Right kidney (tissue), 9 donors: ENCODE measurements at places on chromosomes 16 and 17.
A peak's percentile ranks its signal among the peaks of the same experiment; 100 is the strongest.

DNA sequence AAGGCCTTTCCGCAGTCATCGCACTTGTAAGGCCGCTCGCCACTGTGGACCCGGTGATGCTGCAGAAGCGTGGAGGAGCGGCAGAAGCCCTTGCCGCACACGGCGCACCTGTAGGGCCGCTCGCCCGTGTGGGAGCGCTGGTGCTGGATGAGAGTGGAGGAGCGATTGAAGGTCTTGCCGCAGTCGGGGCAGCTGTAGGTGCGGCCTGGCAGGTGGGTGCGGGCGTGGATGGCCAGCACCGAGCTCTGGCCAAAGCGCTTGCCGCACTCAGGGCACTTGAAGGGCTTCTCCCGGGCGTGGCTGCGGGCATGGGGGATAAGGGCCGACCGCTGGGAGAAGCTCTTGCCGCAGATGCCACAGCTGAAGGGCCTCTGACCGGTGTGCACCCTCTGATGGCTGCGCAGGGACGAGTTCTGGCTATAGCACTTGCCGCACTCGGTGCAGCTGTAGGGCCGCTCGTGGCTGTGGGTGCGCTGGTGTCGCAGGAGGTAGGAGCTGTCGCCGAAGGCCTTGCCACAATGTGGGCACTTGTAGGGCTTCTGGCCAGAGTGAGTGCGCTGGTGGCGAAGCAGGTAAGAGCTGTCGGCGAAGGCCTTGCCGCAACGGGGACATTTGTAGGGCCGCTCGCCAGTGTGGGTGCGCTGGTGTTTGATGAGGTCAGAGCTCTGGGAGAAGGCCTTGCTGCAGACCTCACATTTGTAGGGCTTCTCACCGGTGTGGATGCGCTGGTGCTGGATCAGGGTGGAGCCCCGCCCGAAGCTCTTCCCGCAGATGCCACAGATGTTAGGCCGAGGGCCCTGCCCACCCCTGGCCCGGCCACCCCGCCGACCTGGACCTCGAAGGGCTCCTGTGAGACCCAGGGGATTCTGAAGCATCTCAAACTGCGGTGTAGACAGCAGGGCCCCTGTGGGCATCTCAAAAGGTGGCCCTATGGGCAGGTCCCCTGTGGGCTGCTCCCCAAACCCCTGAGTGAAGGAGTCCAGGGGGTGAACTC is 1.5 kb downstream of the ZNF768 start:
- DNase-seq = no peak

- DNase-seq = no peak
Measured at GRCh38 chr17:44589316-44590071, 32.2 kb downstream of the FZD2 start.

GRCh38 chr17:27494192-27495091 is 38.2 kb downstream of the KSR1 start:
- DNase-seq = peak; percentile 58

DNA sequence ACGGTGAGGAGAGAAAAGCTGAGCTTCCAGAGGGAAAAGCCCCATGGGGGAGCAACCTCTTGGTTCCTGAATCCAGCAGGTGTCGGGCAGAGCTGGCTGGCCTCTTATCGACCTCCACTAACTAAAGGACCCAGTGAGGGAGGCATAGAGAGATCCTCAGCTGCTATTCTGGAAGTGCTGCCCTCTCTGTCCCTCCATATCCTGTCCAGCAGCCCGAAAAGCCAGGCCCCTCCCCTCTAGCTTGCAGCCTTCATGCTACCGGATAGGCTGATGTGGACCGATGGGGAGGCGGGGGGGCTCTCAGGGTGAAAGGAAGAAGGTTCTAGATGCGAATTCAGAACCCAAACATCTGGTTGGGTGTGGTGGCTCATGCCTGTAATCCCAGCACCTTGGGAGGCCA is 24.9 kb downstream of the MXRA7 start:
- no peak for DNase-seq

GRCh38 chr16:78639775-78640174 is 540.3 kb downstream of the WWOX start:
- DNase-seq = no peak

DNA sequence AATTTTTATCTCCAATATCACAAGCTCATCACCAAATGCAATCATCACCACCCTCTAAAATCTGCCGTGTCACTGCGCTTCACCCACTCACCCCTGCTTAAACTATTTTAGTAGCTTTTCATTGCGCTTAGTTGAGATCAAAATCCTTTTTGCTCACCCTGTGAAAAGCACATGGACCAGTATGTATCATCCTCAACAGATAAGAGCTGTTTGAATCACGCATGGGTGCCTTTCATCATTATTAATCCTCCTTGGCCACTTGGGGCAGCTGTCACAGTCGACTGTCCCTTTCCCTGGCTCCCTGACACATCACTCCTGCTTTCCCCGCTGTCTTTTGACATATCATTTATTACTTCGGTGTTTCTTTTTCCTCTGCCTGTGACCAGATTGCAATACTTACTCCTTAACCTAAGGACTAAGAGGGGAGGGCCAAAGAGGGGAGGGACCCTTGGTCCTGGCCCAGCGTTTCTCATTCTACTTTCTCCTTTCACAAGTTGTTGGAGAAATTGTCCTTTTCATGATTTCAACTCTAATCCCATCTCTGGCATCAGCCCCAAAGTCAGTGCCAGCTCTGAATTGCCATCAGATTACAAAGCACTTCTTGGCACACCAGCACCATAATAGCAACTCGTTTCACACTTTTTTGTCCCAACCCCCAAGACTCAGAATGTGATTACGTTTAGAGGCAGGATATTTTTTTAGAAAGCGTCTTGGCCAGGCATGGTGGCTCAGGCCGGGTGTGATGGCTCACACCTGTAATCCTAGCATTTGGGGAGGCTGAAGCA is 8.6 kb upstream of the KDM6B start:
- DNase-seq = no peak

DNA sequence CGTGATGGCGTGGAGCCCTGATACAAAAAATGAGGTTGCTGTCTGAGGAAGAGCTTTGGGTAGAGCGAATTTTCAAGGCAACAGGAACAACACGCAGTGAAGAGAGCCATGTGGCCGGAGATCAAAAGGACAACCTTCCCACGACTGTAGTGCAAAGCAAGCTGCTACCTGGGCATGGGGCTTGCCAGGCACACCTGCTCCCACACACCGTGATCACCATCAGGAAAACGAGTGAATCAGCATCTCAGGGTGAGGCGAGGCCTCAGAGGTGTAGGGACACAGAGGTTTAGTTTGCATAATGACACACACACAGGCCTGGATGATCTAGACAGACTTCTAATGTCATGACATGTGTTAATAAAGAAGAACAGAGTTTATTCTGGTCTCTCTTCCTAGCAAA is 65.7 kb downstream of the PARN start:
- no peak for DNase-seq

- DNase-seq = no peak
Measured at GRCh38 chr17:58338841-58339754, 10.5 kb upstream of the TSPOAP1 start.
